ENCODE measurements at places on chromosomes 7 and 10.

- H3K27ac ChIP-seq, result no peak overlapping the region
- H3K4me3 ChIP-seq, result no peak overlapping the region
- H3K27me3 ChIP-seq, result peaks cover 3% of the 10 kb centered on the region
Measured at GRCh38 chr10:110618230-110618610, 25.9 kb upstream of the RBM20 start.

DNA sequence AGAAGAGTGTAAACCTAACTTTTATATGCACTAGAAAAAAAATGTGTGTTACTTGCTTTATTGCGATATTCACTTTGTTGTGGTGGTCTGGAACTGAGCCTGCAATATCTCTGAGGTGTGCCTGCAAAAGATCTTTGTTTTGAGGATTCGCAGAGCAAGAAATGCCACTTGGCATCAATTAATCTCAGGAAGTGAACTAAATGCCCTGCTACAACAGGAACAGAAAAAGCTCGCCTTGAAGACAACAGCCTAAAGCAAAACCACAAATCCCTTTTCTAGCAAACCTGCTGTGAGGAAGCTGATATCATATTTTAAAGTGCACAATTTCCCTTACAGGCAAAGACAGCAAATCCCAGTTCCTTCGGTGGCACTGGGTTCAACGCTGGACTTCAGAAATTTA is 675.8 kb downstream of the KCNMA1 start:
- peaks cover 8% of the 10 kb centered on the region for H3K27me3 ChIP-seq
- H3K4me1 ChIP-seq, result no peaks in the 10 kb centered on the region
- DNase-seq, result no peak
- no peak overlapping the region for H3K27ac ChIP-seq
- H3K4me3 ChIP-seq, result no peak overlapping the region

- H3K36me3 ChIP-seq, result no peaks in the 10 kb centered on the region
- H3K27ac ChIP-seq, result no peak overlapping the region
- peak; percentile 67 for DNase-seq
- peaks cover 86% of the 10 kb centered on the region for H3K4me1 ChIP-seq
- peak overlapping the region; percentile 81 for H3K4me3 ChIP-seq
- peaks cover 16% of the 10 kb centered on the region for H3K27me3 ChIP-seq
Measured at GRCh38 chr10:71217266-71218045, 5.1 kb downstream of the UNC5B start.

- peaks cover 5% of the 10 kb centered on the region for H3K4me1 ChIP-seq
- H3K36me3 ChIP-seq, result no peaks in the 10 kb centered on the region
- H3K27me3 ChIP-seq, result peaks cover 8% of the 10 kb centered on the region
- no peak for DNase-seq
- no peak overlapping the region for H3K27ac ChIP-seq
- H3K4me3 ChIP-seq, result no peak overlapping the region
Measured at GRCh38 chr7:50285269-50285668, 19.2 kb upstream of the IKZF1 start.

DNA sequence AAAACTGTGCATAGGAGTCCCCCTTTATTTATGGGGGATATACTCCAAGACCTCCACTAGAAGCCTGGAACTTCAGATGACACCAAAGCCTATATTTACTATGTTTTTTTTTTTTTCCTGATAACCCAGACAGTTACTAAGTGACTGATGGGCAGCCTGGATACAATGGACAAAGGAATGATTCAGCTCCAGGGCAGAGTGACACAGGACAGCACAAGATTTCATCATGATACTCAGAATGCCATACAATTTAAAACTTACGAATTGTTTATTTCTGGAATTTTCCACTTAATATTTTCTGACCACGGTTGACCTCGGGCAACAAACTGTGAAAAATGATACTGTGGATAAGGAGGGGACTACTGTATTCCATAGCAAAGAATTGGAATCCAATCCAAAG is 843.6 kb downstream of the PCDH15 start:
- H3K27ac ChIP-seq, result peak overlapping the region; percentile 87
- H3K27me3 ChIP-seq, result no peaks in the 10 kb centered on the region
- H3K4me3 ChIP-seq, result no peak overlapping the region
- DNase-seq, result no peak

GRCh38 chr7:22992874-22993840 is 20.8 kb downstream of the HYCC1 start:
- DNase-seq, result no peak
- H3K4me1 ChIP-seq, result peaks cover 7% of the 10 kb centered on the region
- H3K36me3 ChIP-seq, result peaks cover 13% of the 10 kb centered on the region
- H3K27ac ChIP-seq, result no peak overlapping the region
- H3K27me3 ChIP-seq, result no peaks in the 10 kb centered on the region

GRCh38 chr7:134724606-134725005 is 54.8 kb upstream of the CALD1 start:
- H3K27ac ChIP-seq, result no peak overlapping the region
- H3K4me1 ChIP-seq, result peaks cover 8% of the 10 kb centered on the region
- no peak for DNase-seq
- peaks cover 5% of the 10 kb centered on the region for H3K27me3 ChIP-seq
- H3K36me3 ChIP-seq, result no peaks in the 10 kb centered on the region
